ENCODE measurements at places on chromosomes 6 and 20.

DNA sequence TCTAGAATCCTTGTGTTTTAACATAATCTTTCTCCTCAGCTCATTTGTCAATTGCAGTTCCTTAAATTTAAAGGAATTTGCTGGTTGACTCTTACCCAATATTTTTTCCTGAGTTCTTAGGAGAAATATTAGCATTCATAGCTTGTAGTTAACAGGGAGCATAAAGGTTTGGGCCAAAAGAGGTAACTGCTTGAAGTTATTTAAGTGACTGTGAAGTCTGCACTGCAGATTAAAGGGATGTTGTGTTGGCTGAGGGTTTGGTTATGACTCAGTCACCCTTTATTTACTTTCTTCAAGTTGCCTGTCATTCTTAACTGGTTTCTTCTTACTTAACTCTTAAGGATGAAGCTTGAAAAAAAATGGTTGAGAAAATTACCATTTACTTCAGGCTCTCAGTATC, 220.3 kb upstream of the LAMP5 start:
- DNase-seq: no peak

DNA sequence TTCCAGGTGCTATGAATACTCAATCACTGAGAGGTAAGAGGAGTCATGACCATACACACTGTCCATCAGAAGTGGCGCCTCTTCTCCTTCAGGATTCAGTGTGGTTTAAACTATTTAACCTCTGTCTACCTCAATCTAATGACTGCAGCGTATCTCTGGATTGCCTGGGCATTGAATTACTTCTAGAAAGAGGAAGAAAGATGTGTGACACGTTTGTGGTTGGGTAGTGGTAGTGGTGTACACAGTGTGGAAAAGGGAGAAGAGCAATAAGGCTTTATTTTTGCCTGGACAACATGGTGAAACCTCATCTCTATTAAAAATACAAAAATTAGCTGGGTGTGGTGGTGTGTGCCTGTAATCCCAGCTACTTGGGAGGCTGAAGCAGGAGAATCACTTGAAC, 38.0 kb upstream of the ECHDC1 start:
- no peak for DNase-seq

GRCh38 chr20:22722811-22723210, 138.4 kb upstream of the FOXA2 start:
- no peak for DNase-seq

DNA sequence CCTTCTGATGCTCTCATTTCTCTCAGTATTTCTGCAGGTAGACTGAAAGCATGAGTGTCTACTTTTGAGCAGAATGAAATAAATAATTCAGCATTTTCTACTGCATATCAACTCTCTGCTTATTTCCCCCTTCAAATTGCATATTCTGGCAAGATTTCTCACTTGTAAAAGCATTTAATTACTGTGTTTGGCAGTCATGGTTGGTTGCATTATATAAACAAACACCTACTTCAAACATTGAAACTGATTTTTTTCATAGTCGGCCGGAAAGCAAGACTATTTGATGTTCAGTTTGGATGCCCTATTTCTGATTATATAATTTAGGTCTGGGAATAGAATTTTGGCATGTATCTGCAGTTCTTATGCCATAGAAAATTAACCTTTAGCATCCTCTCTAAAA, 73.1 kb downstream of the PLEKHG1 start:
- no peak for DNase-seq

DNA sequence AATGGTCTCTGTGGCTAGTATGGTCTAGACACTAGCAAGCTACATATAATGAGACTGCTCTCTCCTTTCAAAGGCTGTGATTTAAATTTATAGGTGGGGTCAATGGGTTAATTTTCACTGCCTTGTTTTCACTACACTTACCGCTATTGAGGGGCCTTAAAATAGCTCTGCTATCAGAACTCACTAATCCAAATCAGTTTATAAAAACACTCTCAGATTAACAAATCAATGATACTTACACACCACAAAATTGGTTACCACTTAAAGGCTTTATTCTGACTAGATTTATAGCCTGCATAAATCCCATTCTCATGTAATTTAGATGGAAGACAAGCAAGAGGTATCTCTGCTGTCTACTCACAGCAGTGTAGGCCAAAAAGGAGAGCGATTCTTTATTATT, 313.0 kb upstream of the AGPAT4 start:
- no peak for DNase-seq

- no peak for DNase-seq
Observed at GRCh38 chr6:113351173-113351834, 505.8 kb upstream of the MARCKS start.

DNA sequence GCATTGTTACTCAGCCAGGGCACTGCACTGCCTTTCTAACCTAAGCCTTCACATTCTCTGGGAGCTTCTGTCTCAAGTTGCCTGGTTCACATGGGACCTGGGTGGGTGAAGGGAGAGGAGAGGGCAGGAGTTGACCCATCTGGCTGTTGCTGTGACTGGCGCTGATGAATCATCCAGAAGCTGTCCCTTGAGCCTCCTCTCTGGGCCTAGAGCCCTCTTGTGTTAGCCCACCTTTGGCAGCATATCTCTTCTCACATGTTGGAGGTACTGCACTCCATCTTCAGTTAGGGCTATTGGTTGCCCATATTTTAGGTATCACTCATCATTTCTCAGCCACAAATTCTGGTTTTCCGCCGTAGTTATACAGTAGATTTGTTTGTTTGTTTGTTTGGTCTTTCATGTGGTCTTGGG, 19.8 kb downstream of the XRN2 start:
- DNase-seq: no peak

DNA sequence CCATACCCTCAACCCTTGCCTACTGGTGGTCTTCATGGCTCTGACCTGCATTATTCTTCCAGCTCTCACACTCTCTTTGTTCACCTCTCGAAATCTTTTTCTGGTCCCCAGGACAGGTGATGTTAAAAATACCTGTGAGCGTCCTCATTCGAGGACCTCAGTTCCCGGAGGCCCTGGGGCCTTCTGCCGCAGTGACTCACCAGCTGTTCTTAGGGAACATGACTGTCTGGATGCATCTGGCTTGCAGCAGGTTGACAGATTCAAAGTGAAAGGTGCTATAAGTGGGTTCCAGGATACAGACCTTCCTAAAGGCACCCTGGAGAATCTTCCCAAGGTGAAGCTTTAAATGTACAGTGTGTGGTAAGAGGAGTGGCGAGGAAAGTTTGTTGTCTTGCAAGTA, 210.4 kb upstream of the KCNG1 start:
- DNase-seq: no peak

DNA sequence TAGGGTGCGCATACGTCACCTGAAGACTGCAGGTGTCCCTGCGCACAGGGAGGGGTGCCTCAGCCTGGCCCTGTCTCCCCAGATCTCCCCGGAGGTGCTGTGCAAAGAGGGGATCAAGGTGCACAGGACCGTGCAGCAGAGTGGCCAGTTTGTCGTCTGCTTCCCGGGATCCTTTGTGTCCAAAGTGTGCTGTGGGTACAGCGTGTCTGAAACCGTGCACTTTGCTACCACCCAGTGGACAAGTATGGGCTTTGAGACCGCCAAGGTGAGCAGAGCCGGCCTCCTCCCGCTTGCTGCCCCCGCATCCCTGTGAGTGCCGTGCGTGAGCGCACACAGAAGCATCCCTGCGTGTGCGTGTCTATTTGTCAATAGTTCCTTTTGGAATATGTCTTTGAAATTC, 150.7 kb downstream of the DTNBP1 start:
- DNase-seq: no peak

GRCh38 chr20:52410182-52410647, 218.6 kb upstream of the ZFP64 start:
- DNase-seq: no peak

GRCh38 chr6:157531169-157531985, 150.4 kb downstream of the ZDHHC14 start:
- DNase-seq: no peak

DNA sequence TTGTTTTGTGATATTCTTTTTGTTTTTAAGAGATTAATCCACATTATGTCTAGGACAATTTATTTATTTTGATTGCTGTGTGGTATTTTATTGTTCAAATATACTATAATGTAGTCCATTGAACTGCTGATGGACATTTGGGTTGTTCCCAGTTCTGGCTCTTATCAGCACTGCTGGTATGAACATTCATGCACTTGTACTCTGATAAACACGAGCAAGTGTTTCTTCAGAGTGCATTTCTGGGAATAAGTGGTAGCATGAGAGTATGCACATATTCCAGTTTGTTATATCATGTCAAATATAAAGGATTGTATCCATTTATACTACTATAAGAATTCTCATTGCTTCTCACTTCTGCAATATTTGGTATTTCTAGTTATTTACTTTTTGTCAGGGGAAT, 7.1 kb downstream of the CALHM6 start:
- no peak for DNase-seq

DNA sequence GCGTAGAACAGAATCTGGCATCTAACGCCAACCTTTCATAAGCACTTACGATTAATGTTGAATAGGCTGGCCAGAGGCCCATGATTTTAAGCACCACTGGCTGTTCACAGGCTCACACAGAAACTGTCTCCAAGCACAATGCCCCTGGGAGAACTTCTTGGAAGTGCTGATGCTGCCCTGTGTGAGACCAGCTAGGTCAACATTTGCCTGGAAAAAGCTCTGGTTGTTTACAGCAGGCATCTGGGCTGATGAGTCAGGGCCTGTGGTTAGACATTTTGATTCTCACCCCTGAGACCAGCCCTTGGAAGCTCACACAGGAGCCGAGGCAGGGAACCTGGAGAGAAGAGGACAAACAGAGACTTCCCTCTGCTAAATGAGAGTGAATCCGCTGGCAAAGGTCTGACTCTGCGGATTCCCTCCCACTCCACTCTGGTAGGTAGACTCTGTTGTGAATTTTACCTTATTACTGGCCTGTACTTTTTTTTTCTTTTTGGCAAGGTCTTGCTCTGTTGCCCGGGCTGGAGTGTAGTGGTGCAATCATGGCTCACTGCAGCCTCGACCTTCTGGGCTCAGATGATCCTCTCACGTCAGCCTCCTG, 6.8 kb upstream of the SULF2 start:
- no peak for DNase-seq

DNA sequence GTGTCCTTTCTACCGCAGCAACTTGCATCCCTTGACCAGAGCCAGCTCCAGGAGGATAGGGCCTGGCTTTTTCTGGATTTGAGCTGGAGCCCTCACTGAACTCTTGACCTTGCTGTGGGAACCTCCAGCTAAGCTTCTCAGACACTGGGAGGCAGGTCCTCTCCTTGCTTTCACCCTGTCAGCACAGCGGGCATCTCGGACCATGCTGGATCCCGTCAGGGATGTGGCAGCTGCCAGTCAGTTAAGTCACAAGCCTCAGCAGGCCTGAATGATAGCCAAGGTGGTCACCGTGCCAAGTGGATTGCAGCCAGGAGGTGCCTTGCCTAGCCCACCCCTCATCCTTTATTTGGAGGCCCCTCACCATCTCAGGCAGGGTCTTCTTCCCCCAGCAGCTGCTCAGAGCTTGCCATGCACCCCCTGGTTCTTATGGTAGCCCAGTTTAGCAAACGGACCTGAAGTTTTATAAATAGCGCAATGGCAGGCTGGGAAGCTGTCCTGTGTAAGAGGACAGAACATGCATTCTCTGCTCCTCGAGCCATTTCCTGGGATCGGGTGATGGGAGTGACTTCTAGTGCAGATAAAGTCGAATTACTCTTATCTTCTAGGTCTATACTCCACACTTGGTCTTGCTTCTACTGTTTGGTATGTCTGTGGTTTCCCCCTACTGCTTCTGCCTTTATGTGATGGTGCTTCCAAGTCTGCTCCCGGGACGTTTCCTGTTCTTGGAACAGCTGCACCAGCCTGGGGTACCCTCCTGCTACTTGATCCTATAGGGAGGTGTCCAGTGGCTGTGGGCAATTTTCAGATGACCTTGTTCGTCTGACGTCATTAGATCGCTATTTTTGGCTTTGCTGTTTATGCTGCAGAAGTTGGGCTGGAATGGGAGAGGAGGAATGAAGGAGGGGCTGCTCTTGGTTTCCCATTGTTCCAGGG, 7.1 kb upstream of the MYLK2 start:
- no peak for DNase-seq

- DNase-seq: no peak
Observed at GRCh38 chr20:11001764-11002540, 328.2 kb upstream of the JAG1 start.

- no peak for DNase-seq
Observed at GRCh38 chr6:24664046-24664987, 2.4 kb downstream of the TDP2 start.

GRCh38 chr6:138235205-138235604, 16.9 kb upstream of the PBOV1 start:
- DNase-seq: no peak

DNA sequence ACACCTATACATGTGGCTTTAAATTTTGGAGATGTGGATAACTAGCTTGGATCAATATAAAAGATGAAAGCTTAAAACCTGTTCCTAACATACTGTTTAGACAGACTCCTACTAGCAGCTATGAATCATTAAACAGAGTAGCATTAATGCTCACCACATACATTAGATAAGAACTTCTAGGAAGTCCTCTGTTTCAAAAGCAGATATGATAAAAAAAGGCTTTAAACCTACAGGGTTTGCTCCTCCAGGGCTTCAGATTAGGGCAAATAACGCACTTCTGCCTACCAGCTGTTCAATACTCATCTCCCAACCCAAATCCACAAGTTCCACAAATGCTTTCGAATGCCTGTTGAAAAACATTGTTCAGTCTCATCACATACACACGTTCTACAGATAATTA, 1.5 kb downstream of the REPS1 start:
- no peak for DNase-seq

DNA sequence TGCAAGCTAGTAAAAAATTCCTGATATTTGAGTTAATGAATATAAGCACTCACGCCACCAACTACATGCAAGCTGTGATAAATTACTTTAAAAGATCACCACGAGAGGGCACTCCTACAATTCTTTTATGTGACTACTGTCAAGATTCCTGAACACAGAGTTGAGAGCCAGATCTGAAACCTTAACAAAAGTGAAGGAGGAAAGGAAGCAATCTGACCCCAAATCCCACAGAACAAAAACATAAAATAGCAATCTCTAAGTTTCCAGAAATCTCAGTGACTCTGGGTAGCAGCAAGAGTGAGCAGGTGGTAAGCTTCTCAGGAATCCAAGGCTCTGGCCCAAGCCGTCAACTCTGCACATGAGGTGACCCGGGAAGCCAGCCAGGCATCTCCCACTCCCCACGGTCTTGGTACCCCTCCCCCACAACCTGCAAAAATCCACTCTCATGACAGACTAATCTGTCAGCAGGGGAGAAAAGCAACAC, 55.1 kb downstream of the STAU1 start:
- DNase-seq: peak; percentile 28

GRCh38 chr6:50837589-50838445, 19.1 kb downstream of the TFAP2B start:
- no peak for DNase-seq

GRCh38 chr6:89148016-89148750, 2.3 kb downstream of the PM20D2 start:
- DNase-seq: no peak

- no peak for DNase-seq
Observed at GRCh38 chr6:26232306-26232939, 132.6 kb upstream of the BTN3A2 start.

GRCh38 chr6:20142866-20143265, 69.4 kb downstream of the MBOAT1 start:
- DNase-seq: no peak
